ENCODE measurements at places on chromosomes 16 and 17. TPM values are rescaled to one million over a fixed set of nuclear protein-coding genes. Genes with fewer than 3 reads are reported as not detected.

DNA sequence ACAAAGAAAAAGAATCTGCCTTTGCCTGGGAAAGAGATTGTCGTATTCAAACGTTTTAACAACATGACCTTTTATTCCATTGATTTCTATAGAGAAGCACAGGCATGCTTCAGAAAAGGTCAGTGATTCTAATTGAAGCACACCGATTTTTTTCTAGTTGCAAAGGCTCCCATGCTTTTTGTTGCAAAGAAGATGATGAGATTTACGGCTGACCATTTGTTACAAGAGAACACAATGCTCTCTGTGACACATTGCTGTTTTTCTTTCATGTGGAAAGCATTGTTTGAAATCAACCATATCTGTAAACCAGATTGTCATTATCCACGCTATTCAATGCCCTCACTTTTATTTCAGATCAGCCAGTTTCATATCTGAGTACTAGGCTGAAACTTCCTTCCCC is 99.8 kb downstream of the NLK start:
- DNase-seq: no peak

- no peak for DNase-seq
These were observed 27.7 kb upstream of the GFOD2 start for GRCh38 chr16:67746846-67747245.

DNA sequence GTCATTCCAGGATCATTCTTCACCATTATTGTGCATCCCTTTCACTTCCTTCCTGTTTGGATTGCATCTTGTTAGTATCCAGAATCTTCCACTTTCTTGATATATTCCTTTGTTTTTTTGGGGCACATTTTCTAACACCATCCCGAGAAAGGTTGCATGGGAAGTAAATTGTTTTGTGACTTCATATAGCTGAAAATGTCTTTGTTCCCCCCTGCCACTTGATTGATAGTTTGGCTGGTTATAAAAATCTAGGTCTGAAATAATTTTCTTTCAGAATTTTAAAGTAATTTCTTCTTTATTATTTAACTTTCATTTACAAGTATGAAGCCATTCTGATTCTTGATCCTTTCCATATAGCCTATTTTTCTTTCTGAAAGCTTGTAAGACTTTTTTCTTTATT is 32.7 kb downstream of the GAN start:
- no peak for DNase-seq

Gene GRAPL
- polyA plus RNA-seq: 1.8 TPM

Gene PRSS53
- 1.6 TPM for polyA plus RNA-seq

GRCh38 chr17:71252436-71252835 is 868.4 kb upstream of the SOX9 start:
- no peak for DNase-seq

DNA sequence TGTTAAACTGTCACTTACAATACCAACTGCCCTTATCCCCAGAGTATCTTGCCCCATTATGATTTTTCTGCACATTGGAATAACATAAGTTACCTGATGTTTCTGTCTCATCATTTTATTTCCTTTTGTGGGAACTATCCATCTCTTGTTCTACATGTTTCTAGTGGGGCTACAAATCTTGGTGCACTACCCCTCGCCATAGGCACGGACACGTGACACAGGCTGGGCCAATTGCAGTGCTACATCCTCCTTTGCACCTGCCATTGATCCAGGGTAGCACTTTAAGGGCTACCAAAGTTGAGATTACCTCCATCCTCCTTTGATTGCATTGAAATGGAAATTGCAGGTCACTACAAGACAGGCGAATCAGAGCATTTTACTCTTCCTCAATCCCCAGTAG is 14.2 kb upstream of the SYT17 start:
- DNase-seq: no peak

- DNase-seq: no peak
These were observed 13.7 kb downstream of the HOXB4 start for GRCh38 chr17:48564188-48565021.

- no peak for DNase-seq
These were observed 23.9 kb downstream of the GPR139 start for GRCh38 chr16:20049831-20050230.

DNA sequence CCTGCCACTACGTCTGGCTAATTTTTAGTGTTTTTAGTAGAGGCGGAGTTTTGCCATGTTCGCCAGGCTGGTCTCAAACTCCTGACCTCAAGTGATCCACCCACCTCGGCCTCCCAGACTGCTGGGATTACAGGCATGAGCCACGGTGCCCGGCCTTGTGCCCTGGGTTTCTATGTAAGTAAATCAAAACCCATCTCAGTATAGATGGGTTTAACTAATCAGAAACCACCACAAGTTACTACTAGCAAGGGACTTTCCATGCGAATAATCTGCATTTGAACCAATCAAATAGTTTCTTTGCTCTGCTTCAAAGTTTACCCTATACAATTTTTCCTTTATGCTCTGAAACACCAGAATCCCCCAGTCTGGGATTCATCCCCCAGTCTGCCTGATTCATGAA is 16.5 kb upstream of the EIF1 start:
- DNase-seq: no peak

DNA sequence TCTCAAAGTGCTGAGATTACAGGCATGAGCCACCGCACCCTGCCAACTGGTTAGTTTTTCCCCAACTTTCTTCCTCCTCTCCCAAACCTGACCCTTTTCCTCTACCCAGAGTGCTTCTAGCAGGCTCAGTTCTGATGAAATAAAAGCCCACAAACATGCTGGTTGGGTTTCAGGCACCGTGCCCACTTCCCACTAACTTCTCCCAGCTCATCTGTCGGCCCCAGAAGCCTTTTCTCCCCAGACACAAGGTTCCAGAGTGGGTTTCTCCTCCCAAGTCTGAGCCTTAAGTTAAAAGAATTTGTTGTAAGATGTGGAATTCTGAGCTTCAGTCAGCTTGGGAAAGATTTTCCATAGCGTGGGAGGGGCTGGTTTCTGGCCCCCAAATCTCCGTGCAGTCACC is 11.5 kb upstream of the SCN4A start:
- DNase-seq: no peak

DNA sequence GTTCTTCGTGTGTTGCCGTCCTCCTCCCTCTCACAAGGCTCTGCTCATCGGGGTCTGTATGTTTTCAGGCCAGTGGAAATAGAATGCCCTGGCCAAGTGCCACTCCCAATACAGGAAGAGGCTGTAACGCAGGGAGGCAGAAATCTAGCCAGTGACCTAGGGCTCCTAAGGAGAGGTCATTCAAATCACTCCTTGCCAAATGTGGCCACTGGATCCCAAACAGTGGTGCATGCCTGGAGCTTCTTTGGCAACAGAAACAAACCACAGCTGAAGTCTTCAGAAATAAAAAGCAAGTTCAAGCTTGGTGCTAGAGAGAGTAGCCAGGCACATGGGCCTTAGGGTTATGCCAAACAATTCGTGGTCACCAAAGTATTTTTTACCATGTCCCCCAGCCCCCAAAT is 66.1 kb downstream of the SMG6 start:
- no peak for DNase-seq

GRCh38 chr16:79769928-79770243 is 169.3 kb upstream of the MAF start:
- no peak for DNase-seq

DNA sequence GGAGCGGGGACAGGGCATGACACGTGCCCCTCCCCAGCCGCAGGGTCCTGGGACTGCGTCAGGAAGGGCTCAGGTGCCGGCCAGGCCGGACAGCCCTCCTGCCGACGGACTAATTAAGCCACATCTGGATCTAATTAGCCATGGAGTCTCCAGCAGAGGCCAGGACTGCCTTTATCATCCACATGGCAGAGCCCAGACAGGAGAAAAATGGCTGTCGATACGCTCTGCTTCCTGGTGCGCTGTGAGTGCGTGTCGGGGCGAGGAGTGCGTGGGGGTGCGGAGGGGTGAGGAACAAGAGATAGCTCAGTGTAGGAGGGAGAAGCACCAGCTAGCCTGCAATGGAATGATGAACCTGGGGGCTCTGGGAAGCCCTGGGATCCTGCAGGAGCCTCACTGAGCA is 218.8 kb downstream of the IRF8 start:
- no peak for DNase-seq
